ENCODE measurements at places on chromosomes 3 and 15.

DNA sequence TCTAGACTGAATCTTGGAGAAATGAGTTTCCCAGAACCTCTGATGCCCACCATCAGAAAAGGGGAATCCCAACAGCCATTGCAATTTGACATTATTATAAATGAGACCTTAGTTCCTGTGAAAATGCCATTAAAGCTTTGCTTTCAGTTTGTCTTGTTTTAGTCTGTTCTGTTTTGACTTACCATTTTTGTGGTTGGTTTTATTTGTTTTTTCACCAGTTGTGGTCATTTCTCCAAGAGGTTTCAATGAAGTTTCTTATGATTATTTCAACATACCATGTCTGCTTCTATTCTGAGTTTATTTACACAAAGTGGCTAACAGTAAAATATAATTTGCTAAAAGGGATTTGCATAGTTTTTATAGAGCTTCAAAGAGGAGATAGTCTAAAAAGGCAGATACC is 175.0 kb upstream of the MCTP2 start:
- no peak for DNase-seq

- no peak for DNase-seq
Measured at GRCh38 chr3:131998027-131998426, 36.8 kb downstream of the CPNE4 start.

DNA sequence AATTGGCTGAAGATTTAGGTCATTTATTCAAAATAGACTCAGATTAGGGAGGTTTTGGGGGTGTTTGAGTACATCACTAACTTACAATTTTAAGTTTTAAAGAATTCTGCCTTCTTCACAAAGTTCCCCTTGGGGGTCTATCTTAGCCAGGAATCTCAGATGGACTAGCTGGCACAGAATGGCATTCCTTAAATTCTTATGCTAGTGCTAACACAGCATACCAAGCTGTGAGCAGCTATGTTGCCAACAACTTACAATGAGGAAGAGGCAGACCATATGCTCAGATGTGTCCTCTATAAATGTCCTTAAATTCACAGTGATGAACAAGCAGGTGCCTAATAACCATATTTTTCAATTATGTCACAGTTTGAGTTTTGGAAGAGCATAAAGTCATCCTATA is 60.9 kb upstream of the NPHP3 start:
- no peak for DNase-seq

DNA sequence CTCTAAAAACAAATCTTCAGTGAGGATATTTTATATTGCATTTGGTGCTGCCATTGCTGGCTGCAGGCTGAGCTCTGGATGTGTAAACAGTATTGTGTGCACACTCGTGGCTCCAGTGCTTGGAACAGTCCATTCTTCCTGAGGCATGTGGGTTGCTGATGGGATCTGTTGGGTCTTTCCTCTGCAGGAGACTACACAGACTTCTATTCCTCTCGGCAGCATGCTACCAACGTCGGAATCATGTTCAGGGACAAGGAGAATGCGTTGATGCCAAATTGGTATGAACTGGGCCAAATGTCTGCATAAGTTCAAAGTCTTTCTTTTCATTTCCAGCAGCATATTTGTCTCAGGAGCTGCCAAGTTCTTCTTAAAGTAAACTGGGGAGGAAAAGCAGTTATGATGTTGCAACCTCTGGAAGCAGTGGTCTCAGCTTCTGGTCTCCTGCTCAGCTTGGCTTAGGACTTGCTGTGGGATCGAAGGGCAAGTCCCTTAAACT is 9.3 kb downstream of the FAH start:
- no peak for DNase-seq

DNA sequence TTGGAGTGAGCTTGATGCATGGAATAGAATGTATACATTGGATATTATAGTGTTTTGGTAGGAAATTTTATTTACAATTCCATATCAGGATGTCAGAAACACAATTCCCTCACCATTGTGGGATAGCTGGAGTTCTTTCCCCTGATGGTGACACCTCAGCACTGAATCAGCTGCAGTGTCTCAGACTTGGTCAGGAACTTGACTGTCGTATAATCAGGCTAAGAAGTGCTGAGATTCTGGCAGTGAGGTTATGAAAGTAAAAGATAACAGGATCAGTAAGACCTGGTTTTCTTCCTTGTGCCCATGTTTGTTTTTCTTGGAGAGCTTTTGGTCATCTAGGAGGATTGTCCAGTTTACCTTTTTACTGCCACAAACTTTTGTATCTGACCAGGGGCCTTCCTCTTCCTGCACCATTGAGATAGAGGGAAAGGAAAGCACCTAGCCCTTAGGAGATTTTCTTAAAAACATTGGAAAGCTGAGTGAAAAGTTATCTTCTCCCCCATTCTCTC is 27.3 kb upstream of the ST3GAL6 start:
- no peak for DNase-seq

DNA sequence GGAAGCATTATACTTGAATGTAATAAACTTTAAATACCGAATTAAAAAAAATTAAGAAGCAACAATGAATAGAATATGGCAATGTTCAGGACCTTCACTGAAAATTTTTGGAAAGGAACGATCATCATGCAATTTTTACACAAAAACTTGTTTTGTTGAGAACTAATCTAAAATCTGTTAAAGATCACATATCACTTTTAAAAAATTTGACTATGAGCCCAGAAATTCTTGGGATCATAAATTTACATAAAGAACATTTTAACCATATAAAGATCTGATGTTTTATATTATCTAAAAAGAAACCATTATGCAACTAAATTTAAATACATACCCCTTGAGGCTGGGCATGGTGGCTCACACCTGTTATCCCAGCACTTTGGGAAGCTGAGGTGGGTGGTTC is 76.2 kb upstream of the MELTF start:
- no peak for DNase-seq

- no peak for DNase-seq
Measured at GRCh38 chr3:32423956-32424557, 32.4 kb downstream of the CMTM7 start.

- DNase-seq: no peak
Measured at GRCh38 chr15:49164865-49165264, 5.2 kb upstream of the GALK2 start.

DNA sequence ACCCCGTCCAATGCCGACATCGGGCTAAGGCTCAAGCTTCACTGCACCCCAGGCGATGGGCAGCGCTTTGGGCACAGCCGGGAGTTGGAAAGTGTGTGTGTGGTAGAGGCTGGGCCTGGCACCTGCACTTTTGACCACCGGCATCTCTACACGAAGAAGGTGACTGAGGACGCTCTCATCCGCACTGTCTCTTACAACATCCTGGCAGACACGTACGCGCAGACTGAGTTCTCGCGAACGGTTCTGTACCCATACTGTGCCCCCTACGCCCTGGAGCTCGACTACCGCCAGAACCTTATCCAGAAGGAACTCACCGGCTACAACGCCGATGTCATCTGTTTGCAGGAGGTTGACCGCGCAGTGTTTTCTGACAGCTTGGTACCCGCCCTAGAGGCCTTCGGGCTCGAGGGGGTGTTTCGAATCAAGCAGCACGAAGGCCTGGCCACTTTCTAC is 1.0 kb downstream of the PDE12 start:
- DNase-seq: no peak

- DNase-seq: no peak
Measured at GRCh38 chr3:178588628-178589027, 52.4 kb downstream of the KCNMB2 start.

GRCh38 chr3:51340013-51340829 is 44.9 kb upstream of the MANF start:
- peak; percentile 18 for DNase-seq

GRCh38 chr3:55540579-55540978 is 53.5 kb upstream of the WNT5A start:
- no peak for DNase-seq

DNA sequence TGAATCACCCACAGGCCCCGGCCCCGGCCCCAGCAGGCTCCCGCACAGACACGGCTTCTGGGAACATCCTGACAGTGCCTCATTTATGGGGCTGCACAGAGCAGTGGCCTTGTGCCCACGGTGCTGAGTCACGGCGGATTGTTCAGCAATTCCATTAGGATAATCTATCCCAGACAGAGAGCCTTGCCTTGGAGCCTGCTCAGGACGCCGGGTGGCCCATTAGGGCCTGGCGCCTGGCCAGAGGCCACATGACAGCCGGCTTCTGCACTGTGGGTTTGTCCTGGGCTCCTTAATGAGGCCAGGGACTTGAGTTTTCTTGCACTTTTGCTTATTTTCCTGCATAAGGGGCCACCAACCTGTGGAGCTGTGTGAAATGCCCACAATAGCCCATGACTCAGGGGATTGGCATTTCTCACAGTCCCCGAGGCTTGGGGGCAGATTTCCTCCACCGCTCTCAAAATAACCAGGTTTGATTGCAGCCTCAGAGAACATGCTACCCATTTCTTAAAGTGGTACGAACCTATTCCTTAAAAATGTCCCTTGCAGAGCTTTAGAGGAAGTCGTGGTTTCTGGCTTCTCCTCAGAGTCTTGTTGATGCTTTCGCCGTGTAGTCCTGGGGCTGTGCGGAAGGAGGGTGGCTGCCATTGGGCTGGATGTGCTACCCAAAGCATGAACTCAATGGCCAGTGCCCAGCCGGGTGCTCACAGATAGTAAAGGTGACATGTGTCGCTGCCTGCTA is 19.0 kb downstream of the SYNM start:
- DNase-seq: no peak

DNA sequence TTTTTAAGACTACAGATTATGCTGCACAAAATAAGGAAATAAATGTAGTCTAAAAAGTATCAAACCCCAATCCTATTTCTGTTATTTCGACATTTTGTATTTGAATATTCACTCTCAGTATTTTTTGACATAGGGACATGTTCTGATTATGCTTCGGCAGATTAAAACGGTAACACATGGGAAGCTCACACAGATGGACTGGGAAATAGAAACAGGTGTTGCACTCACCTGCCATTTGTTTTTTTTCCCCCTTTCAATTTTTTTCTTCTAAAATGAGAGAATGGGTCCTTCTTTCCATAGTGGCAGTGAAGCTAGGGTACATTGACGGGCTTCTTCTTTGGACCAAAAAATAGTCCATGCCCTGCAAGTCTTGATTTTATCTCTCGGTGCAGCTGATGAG is 163.1 kb downstream of the MYRIP start:
- no peak for DNase-seq

DNA sequence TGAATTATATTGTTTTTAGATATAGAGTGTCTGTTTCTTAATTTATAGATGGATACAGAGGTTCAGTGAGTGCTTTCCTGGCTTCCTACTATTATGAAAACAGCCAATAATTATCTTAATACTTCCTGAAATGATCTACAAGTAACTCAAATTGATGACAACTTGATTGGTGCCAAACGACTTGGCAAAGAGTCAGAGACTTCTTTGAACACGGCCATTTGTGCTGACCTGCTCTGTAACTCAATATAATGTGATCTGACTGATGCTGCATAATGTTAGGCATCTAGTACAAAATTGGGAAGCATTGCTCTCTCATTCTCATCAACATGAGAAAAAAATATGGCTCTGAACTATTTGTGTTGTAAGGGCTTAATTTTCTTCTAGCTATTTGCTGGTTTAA is 193.9 kb downstream of the DIPK2A start:
- DNase-seq: no peak

GRCh38 chr3:111677007-111677392 is 81.9 kb upstream of the ZBED2 start:
- DNase-seq: no peak

DNA sequence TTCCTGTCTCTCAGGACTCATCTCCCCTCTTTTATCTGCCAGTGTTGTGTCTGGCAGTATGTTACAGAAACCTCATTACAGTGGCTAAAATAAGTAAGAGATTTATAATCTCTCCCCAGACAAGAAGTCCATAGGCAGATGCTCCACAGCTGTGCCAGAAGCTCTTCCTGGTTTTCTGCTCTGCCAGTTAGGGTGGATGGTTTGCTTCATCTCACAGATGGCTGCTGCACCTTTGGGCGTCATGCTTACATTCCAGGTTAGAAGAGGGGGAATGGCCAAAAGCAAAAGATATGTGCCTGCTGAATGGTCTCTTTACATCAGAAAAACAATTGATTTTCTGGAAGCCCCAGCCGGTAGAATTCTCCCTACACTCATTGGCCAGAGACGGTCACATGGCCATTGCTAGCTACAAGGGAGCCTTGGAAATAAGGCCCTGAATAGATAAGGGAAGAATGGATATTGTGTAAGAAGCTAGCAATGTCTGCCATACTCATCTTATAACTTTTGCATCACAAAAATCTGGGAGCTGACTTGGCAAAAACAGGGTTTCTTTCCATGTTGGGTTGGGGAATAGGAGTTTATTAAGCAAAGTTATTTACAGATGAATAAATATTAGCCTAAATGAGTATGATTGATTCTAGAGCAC is 91.1 kb downstream of the PDCD6IP start:
- no peak for DNase-seq

GRCh38 chr3:38085311-38085942 is 46.4 kb downstream of the DLEC1 start:
- DNase-seq: no peak

GRCh38 chr3:111712294-111713167 is 117.4 kb upstream of the ZBED2 start:
- DNase-seq: no peak

DNA sequence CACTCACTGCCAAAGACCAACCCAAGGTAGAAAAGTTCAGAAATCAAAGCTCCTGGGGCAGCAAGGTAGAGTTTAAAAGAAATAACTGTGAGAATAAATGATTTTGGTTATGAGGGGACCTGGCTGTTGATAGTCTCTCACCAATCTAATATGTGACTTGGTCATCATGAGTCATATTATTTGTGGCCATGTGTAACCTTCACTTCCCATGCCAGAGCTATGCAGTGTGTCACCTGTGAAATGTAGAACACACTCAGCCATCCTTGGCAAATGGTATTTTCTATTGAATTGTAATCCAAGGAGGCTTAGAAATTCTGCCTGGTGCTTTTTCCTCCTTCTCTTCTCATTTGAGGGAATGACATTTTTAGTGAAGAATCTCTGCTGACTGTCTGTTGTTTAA is 184.2 kb upstream of the STAC start:
- no peak for DNase-seq

- DNase-seq: no peak
Measured at GRCh38 chr15:58962662-58963565, 24.5 kb upstream of the RNF111 start.

GRCh38 chr15:48084759-48085590 is 35.8 kb upstream of the SLC24A5 start:
- DNase-seq: peak; percentile 8

DNA sequence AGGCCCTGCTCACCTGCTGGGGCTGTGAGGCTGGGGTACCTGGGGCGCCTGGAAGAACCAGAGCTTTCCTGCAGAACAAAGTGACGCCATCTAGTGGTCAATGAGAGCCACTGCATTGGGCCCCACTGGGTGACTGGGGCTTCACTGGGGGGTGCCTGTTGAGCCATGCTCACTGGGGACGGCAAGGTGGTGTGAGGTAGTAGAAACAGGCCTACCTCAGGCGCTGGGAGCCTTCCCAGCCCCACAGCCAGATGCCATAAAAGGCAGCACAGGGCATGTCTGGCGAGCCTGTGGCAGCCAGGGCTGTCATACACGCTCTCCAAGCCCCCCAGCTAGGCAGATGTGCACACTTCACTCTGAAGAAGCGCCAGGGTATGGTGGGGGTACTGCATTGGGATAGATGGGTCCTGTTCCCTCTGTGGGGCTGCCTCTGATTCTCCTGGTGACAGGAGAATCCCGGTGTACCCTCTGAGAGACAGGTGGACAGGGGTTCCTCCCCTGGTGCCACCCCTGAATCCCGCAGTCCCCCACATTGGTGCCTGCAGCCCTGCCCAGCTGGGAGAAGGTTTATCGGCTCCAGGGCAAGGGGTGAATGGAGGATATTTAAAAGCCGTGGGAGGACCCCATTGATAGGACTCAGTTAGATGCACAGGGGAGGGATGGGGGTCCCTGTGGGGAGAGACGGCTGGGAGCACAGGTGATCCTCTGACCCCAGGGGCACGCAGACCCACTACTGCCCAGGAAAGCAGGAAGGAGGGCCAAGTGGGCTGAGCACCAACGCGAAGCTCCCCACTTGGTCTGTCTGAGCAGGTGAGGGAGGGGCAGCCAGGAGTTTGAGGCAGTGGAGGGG is 178.8 kb downstream of the NSMCE3 start:
- no peak for DNase-seq

All from Panc1 (cell line).